A549 (cell line): ENCODE measurements at places on chromosomes 2 and 18. TPM values are rescaled to one million over a fixed set of nuclear protein-coding genes. Genes with fewer than 3 reads are reported as not detected.

NDC80 gene
- polyA plus RNA-seq = 11.1 to 13.0 TPM (median 11.7 TPM) in 3 replicates

RTKN gene
- polyA plus RNA-seq = 15.6 to 21.2 TPM (median 20.1 TPM) in 3 replicates

FAM110C gene
- polyA plus RNA-seq = 0.04 to 0.17 TPM (median 0.08 TPM) in 3 replicates

ABCB11 gene
- 0.01 to 0.03 TPM in 2 of 3 replicates, not detected in the other for polyA plus RNA-seq

GPAT2 gene
- polyA plus RNA-seq = not detected in 3 replicates

CRYGD gene
- polyA plus RNA-seq = not detected in 3 replicates

- no peak for DNase-seq
Measured at GRCh38 chr2:75465317-75465984, 95.3 kb downstream of the EVA1A start.

GRCh38 chr2:176285321-176285720 is 16.1 kb downstream of the MTX2 start:
- DNase-seq = no peak

GRCh38 chr2:39436592-39437521 is at the start of gene MAP4K3:
Gene MAP4K3, minus strand, starts transcription at chr2:39437285. Its CDS starts 298 bp downstream, at chr2:39436987.
- DNase-seq = peak; percentile 90

DNA sequence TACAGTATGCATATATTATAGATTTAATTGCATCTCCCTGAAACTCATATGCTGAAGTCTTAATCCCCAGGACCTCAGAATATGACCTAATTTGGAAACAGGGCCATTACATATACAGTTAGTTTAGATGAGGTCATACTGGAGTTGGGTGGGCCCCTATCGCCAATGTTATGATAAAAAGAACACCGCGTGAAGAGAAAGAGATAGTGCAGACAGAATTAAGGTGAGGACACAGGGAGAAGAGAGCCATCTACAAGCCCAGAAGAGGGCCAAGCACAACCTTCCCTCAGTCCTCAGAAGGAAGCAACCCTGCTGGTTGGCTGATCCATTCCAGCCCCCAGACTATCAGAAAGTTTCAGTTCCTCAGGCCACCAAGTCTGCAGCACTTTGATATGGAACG is 311.9 kb upstream of the RAB6C start:
- DNase-seq = no peak

GRCh38 chr2:198817536-198817935 is 640.2 kb downstream of the SATB2 start:
- no peak for DNase-seq

GRCh38 chr2:23756593-23757292 is 170.2 kb downstream of the ATAD2B start:
- no peak for DNase-seq

DNA sequence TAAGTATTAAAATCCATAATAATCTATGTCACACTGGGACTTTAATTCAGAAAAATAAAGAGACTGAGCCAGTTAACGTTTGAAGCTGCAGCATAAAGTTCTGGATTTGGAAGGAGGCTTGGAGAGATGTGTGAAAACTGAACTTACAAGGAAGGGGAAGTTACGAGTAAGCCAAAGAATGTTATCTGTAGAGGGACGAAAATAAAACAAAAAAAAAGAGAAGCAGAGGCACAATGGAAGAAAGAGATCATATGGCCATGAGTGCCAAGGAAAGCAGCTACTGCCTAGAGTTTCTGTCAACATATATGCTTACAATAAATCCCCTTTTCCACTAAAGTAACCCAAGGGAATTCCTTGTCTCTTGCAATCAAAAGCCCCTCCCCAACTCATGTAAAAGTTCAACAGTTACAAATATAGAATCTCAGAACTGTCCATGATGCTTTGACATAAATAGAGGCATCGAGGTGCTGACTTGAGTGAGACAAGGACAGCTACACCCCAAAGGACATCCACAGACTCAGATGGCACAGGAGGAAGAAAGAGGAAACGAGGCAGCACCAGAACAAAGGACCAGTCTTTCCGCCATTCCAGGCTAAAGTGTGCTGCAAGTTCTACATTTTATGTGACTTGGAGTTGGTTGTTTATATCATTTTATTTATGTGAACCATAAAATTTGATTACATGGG is 16.1 kb upstream of the ARL5A start:
- DNase-seq = no peak

DNA sequence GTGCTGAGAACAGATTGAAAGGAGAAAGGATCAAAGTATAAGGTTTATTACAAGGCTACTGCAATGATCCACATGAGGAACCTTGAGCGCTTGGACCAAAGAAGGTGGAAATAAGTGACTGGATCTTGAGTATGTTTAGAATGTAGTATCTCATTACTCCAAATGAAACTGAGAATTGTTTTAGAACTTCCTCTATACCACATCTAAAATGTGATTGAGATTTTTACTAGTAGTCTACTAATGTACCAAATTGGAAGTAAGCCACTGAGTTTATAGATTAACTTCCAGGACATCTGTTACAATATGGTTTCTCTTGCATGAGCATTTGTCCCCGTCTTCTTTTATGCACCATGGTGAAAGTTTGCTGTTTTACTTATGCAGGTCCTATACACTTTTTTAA is 300.5 kb downstream of the SUCLG1 start:
- DNase-seq = no peak

DNA sequence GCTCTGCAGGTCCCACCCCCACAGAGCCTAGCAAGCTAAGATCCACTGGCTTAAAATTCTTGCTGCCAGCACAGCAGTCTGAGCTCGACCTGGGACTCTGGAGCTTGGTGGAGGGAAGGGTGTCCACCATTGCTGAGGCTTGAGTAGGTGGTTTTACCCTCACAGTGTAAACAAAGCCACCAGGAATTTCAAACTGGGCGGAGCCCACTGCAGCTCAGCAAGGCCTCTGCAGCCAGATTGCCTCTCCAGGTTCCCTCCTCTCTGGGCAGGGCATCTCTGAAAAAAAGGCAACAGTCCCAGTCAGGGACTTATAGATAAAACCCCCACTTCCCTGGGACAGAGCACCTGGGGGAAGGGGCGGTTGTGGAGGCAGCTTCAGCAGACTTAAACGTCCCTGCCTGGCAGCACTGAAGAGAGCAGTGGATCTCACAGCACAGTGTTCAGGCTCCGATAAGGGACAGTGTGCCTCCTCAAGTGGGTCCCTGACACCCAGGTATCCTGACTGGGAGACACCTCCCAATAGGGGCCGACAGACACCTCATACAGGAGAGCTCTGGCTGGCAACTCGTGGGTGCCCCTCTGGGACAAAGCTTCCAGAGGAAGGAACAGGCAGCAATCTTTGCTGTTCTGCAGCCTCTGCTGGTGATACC is 20.0 kb upstream of the NEMP2 start:
- no peak for DNase-seq

DNA sequence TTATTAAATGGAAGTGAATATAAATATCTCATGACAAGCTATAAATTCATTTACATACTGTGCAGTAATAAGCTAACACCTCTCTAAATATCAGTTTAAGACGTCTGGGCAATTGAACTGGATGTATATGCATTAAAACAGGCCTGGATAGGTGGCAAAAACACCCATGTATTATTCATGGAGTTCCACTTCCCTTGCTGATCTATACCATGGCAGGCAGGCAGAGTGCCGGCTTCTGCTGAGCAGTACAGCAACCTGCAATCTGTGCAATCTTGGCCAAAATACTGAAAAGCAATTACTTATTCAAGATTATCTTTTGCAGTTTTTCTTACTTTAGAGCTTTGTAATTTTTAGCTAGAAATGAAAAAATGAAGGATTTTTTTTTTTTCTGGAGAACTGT is 112.1 kb upstream of the PIEZO2 start:
- DNase-seq = no peak

DNA sequence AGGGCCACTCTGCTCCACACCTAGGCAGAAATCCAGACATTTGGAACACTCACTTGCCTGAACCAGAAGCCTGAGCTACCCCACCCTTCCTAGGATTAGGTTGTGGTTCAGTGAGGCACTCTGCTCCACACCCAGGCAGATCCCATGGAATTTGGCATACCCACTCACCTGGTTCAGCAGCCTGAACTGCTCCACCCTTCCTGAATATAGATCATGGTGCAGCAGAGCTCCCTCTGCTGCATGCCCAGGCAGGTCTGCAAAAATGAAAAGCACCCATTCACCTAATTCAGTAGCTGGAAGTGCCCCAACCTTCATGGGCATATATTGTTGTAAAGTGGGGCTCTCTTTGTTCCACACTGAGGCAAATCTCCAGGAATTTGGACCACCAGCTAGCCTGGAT is 185.1 kb upstream of the CNTNAP5 start:
- no peak for DNase-seq
